ENCODE measurements at places on chromosomes 1 and 21. TPM values are rescaled to one million over a fixed set of nuclear protein-coding genes. Genes with fewer than 3 reads are reported as not detected.
A peak's percentile ranks its signal among the peaks of the same experiment; 100 is the strongest.

DNA sequence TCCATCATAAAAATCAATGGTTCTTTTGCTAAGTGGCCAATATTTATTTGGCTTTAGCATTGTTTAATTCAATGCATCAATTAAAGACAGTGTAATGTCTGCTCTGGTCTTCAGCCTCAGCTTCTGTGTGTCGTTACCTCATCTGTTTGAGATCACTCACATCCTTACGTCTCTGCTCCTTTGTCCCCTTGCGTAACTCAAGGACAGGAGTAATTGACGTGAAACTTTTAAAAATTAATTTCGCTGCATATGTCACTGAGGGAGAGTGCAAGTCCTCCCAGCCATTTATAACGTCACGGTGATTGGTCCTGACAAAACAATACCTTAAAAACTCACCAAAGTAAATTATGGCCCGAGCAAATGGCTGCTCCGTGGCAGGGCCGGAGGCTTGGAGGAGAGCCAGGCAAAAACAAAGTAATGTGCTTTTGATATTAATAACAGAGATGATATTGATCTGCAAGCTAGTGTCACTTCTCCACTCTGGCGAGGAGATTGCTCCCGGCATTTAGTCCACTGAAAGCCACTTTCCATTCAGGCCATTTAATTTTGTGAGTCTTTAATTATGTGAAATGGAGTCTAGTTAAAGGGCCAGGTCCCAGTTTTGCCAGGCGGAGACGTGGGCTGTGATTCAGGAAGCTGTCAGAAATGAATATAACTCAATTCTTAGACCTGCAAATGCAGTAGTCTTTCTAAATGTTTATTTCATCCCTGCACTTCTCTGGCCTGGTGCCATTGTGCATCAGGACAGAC lies 150.9 kb upstream of the POU3F1 start:
- DNase-seq = no peak

DNA sequence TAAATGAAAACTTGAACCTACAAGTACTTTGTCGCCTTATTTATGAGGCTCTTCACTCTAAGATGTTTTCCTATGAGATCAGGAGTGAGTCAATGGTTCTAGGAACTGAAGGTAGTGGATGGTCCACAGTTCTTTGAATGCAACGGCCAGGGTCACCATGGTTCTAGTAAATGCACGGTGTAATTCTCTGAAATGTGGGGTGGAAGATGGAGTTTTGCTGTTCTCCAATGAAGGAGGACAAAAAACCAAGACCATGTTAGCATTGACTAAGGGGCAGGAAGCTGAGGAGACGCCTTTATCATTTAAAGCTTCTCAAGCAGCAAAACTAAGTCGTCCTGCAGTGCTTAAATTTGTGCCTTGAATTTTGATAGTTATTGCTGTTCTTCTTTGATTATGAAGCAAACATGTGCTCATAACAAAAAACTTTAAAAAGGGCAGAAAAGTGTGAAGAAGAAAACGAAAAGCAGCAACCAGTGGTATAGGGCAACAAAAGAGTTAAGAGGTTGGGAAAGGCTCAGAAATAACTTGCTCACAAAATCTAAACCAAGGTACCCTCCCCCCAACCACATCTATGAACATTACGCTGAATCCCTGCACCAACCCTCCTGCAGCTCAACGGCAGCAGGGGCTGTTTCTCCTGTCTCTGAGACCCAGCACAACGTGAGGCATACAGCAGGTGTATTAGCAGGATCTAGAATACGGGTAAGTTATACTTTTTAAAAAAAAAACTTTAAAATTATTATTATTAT lies 85.0 kb downstream of the MRPL37 start:
- DNase-seq = no peak

The HSD11B1 gene
- not detected for total RNA-seq

DNA sequence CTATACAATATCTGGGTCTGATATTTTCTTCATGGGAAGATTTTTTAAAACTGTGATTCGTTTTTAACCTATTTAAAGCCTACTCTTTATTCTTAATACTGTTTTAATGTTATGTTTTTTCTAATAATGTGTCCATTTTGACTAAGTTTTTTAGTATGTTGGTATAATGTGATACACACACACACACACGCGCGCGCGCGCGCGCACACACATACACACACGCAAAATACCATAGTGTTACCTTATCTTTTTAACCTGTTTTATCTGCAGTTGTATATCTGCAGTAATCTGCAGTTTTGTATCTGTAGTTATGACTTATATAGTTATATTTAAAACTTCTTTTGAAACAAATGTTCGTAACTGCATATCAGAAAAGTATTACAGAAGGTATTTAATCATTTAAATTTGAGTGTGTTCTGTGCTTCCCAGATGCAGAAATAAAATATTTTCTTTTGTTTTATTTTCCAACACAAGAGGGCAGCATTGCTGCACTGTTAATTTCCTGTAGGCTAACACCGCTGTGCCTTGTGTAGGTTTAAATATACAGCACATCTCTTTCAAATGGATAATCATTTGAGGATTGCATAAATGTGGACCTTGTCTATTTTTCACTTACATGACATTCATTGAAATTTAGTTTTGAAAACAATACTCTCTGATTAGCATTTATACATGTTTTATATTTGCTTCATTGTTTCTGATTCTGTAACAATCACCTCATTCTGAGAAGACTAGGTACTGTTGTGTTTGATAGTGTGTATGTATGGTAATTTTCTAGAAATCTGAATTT lies 166.1 kb downstream of the PDE4B start:
- peak; percentile 65 for DNase-seq

DNA sequence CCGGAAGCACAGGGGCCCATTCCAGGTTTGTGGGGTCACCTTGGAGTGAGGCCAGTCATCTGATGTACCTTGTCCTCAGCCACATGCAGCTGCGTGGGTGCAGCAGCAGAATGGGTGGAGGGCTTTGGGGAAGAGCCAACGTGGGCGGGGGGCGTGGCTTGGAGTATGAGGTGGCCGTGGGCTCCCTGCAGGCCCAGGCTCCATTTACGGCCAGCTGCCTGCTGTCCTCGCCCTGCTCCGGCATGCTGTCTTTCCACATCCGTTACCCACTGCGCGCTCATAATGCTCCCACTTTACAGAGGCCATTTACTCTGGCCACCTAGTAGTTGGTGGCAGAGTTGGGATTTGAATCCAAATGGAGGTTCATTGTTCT lies 27.8 kb upstream of the TINAGL1 start:
- DNase-seq = no peak

The RHOU gene
- total RNA-seq = 47.6 TPM

Data from neural progenitor cell (in vitro differentiated cells).